RPMI7951 (cell line): ENCODE measurements at places on chromosomes 12 and 14. TPM values are rescaled to one million over a fixed set of nuclear protein-coding genes. Genes with fewer than 3 reads are reported as not detected.

DNA sequence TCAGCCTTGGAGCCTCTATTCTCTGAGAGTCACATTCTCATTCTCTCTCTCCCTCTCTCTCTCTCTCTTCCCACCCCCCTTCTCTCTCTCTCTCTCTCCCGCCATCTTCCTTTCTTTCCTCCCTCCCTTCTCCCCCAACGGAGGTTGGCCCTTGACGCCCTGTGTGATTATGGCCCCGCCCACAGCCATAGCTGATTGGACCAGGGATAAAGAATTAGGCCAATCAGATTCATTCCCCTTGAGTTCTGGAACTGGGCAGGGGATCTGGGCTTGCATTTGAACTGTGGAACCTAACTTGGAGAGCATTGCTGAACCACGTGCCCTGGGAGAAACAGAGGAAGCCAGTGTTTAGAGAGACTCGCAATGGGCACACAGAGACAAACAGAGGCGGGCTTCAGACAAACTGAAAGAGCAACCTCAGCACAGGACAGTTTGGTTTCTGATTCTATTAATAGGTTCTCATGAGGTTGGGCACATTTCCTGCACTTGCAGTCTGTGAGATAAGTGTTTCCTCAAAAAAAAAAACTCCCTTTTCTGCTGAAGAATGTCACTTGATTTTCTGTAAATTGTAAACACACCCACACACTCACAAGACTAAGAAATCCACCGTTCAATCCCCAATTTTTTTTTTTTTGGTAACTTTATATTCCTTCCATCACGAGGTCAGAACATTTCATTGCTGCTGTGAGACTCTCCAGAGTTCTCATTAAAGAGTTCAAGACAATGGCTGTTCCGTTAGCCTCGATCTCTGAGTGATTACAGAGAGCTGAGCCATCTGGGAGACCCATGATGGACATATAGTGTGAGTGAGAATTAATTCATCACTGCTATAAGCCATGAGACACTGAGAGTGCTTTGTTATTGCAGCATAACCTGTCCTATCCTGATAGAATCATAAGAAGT is 3.5 kb upstream of the P2RX7 start:
- DNase-seq: peak; percentile 92

DNA sequence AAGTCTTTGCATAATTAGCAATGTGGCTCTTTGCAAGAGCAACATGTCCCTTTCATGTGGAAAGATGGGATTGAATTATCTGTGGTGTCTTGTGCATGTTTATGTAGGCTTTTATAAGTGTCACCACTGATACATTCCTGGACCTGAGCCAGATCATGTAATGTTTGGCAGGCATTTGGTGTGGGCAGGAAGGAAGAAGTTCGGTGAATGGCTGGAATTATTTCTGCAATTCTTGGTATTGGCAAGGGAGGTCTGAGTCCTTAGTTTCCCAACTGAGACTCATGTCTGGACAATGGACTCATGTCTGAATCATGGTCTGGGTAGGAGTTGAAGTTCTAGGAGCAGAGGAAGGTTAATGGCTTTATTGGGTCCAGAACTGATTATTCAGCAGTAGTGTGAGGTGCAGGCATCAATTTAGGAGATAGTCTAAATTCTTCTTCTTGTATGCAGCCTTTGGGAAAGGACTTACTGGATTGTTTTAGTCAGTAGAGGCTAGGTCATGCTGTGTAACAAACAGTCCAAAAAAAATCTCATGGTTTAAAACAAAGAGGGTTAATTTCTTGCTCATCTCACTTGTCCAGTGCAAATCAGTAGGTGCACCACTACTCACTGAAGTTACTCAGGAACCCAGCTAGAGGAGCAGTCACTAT is 186.5 kb upstream of the LHX5 start:
- DNase-seq: no peak

DNA sequence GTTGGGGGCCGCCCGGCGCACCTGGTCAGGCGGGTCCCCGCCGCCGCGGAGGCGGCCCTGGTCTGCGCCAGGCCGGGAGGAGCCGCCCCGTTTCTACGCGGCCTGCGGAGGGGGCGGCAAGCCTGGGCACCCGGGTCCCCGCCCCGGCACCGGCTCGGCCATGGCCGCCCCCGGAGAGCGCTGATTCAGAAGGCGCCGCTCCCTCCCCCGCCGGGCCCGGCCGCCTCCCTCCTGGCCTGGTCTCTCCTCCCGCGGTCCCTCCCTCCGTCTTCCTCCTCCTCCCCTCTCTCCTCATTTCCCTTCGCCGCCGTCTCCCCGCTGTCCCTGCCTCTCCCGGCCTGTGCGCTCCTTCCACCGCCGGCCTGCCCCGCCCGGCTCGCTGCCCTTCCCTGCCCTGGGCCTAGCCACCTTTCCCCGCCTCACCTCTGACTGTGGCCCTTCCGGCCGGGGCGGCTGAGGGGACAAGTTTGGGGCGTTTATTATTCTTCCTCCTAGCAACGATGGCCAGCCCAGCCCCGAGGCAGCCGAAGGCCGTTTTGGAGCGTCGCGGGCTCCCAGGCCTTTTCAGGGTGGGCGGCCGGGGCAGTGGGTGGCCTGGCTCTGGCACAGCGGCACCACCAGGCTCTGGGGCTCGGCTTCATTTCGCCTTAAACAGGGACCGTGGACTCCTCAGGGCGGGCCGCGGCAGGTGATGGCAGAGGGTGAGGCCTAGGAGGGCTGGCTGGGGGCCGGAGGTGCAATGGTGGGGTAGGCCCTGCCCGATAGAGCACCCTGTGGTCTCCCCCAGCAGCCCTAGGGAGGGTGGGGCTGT is 768 bp downstream of the CEP170B start:
- DNase-seq: peak; percentile 75

DNA sequence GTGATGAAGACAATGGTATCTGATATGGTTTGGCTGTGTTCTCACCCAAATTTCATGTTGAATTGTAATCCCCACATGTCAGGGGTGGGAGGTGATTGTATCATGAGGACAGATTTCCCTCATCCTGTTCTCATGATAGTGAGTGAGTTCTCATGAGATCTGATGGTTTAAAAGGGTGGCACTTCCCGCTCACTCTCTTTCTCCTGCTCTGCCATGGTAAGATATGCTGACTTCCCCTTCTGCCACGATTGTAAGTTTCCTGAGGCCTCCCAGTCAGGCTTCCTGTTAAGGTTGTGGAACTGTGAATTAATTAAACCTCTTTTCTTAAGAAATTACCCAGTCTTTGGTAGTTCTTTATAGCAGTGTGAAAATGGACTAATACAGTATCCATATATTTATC is 25.6 kb upstream of the PTHLH start:
- DNase-seq: no peak

GRCh38 chr14:91354979-91355685 is 62.5 kb downstream of the CCDC88C start:
- no peak for DNase-seq

- DNase-seq: no peak
These were observed 42.3 kb upstream of the TMEM263 start for GRCh38 chr12:106913456-106913855.

DNA sequence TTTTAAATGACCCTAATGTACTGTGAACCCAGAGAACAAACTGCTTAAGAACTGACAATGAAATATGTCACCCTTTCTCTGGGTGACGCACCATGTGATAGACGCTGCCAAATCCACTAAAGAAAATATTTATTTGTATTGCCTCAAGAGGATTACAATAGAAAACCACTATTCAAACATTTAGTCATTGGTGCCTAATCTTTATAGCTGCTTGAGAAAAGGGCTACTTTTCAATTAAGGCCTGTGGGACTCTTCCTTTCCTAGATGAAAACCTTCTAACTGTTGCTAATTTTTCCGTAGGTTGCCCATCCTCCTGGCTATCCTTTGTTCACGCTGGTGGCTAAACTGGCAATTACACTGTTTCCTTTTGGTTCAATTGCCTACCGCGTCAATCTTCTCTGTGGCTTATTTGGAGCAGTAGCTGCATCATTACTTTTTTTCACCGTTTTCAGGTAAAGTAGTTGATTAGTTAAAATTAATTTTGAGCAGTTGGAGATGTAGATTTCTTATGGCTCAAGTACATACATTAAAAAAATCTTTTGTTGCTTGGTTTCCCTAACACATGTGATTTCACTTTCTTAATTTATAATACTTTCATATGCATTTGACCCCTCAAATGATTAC is 6.0 kb downstream of the TMEM260 start:
- DNase-seq: no peak

DNA sequence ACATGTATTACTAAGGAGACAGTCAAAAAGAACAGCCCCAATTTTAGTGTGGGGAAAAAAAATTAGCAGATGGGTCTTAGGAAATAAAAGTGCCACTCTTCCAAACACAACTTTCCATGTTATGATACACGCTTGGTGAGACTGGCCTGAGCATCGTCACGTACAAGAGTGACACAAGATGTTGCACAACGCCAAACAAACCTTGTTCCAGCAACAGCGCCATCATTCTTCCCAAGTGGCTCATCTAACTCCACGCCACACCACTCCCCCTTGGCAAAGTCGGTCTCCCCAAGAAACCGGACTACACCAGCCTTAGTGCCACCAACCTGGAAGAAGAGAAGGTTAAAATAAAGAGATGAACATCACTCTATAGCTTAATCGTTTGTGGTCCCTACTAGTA is 58.7 kb downstream of the CLIP1 start:
- no peak for DNase-seq

DNA sequence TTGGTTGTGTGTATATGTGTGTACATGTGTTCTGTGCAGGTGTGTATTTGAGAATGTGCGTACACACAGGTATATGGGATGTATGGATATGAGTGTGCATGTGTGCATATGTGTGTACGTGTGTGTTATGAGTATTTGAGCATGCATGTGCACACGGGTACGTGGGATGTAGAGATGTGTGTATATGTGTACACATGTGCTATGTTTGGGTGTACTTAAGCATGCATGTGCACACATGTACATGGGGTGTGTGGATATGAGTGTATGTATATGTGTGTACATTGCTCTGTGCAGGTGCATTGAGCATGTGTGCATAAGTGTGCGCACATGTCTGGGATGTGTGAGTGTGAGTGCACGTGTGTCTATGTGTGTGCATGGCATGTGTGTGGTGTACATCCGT is 34.3 kb upstream of the SFSWAP start:
- DNase-seq: no peak

GRCh38 chr12:29211696-29212095 is 62.6 kb downstream of the FAR2 start:
- DNase-seq: no peak

DNA sequence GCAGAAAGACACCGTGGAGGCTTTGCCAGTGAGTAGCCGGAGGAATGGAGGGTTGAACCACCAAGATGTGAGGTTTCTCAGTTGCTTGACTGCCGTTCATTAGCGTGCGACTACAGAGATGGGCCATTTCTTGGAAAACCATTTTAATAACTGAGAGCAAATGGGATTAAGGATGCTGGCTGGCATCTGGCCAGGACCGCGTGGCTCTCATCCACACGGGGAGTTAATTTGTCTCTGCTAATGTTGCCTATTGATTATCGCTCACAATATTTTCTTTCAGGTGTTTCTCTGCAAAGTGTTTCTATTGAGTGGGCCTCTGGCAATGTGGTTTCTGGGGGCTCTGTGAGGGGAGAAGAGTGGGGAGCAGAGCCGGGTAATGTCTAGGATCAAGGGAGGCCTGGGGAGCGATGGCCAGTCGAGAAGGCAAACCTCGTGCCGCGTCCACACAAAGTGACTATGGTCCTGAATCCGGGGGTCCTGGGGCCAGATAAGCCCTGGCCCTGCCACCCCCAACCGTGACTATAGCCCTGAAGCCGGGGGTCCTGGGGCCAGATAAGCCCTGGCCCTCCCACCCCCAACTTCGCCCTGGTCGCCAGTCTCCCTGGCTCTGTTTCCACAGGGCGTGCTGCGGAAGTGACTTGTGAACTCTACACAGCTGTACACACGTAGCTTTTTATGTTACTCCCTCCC is 110.6 kb downstream of the PRMT8 start:
- no peak for DNase-seq

DNA sequence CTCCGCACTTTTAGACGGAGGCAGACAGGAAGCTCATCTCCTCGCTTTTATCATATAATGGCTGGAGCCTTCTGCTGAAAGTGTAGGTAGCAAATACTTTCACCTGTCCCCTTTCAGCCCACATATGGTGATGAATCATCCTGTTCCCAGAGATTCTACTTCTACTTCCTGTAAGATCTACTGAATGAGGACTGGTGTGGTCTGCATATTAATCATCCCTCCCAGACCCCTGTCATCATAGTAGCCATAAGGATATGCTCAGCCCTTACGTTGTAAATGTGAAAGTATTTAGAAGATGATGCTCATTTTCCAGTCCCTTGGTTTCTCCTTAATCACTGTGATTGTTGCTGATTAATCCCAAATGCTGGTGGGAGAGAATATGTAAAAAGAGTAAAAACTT is 268.2 kb upstream of the GRIP1 start:
- no peak for DNase-seq

- peak; percentile 91 for DNase-seq
These were observed 82.4 kb downstream of the ARL6IP4 start for GRCh38 chr12:123062681-123063486.

- no peak for DNase-seq
These were observed 241.6 kb upstream of the NPAS3 start for GRCh38 chr14:32697114-32697513.

- no peak for DNase-seq
These were observed 2.1 kb downstream of the YARS2 start for GRCh38 chr12:32753605-32754004.

DNA sequence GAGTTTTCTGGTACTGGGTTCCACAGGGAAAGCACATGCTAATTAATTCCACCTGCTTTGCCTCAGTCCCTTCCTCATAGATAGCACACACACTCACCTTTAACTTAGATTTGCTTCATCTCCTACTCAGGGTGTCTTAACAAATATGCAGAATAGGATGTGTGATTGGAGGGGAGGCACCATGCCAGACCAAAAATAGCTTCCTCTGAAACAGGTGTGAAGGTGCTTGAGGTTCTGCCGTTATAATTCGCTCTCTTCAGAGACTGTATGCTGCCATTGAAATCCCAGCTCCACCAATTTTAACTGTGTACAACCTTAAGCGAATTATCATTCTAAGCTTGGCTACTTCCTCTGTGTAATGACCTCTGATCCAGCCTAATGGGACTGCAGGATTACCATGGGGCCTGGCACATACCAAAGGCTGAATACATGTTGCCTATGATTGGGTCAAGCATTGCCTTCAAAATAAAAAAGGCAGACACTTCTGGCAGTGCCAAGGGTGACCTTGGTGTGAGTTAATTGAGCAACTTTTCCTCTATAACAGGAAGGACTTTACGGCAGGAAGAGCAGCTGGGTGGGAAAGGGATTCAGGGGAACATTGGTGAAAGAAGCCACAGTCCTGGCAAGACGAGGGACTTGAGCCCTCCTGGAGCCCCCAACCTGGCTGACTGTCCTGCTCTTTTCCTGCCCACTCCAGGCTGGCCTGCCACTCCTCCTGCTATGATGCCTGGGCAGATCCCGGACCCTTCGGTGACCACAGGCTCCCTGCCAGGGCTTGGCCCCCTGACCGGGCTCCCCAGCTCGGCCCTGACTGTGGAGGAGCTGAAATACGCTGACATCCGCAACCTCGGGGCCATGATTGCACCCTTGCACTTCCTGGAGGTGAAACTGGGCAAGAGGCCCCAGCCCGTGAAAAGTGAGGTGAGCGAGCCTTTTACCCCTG is 9.7 kb downstream of the JDP2 start:
- no peak for DNase-seq

TXNDC16 gene
- 2.4 and 2.8 TPM in 2 replicates for total RNA-seq

SLC38A4 gene
- 0.12 and 0.68 TPM in 2 replicates for total RNA-seq

VRTN gene
- total RNA-seq: not detected in 2 replicates

PPP1R1A gene
- not detected in 2 replicates for total RNA-seq
